ENCODE measurements at places on chromosomes 5 and 9.
A peak's percentile ranks its signal among the peaks of the same experiment; 100 is the strongest.

DNA sequence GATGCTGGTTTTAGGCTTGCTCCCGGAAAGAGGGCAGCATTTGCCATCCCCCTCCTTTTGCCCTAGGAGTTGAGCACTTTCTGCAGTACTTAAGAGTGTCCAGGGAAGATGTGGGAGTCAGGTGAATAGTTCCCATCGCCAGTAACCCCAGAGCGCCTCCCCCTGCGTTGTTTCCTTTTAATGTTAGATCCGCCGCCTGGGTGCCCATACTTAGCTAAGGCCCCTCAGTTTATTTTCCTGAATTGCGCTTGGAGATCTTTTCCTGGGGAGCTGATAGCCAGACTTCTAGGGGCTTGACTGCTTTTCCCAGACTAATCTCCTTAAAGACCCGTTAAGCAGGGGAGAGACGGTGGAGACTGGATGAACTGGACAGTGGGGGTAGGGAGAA is 377 bp upstream of the PCDHAC2 start:
- no peak for DNase-seq

DNA sequence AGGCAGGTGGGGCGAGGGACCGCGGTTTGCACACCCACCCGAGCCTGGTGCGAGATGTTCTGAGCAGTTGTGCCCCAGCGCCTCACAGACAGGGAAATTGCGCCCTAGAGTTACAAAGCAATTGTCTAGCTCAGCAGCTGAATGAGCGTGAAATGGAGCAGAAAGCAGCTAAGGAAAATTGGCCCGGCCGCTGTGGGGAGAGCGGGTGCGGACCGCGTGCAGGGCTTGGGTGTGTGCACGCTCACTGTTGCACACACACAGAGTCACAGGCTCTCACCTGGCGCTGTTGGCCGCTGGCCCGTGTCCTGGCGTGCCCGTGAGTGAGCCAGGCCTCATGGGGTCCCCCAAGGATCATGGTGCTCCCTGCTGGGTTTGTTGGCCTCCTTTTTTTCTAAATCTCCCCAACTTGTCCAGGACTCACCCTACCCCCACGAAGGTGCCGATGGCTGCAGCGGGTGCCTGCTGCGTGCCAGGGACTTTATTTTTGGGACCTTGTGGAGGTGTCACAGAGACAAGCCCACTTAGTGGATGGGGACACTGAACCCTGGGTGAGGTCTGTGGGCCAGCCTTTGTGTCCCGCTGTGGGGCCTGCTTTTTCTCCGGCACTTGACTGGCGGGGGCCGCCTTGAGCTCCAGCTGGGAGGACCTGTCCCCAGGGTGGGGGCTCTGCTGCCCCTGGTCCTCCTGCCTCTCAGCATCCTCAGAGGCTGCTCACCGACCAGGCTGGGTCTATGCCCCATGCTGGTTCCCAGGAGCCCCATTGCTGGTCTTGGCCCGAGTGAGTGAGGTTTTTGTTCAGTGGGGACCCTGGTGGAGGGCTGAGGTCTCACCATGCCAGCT is 5.2 kb downstream of the RXRA start:
- no peak for DNase-seq

DNA sequence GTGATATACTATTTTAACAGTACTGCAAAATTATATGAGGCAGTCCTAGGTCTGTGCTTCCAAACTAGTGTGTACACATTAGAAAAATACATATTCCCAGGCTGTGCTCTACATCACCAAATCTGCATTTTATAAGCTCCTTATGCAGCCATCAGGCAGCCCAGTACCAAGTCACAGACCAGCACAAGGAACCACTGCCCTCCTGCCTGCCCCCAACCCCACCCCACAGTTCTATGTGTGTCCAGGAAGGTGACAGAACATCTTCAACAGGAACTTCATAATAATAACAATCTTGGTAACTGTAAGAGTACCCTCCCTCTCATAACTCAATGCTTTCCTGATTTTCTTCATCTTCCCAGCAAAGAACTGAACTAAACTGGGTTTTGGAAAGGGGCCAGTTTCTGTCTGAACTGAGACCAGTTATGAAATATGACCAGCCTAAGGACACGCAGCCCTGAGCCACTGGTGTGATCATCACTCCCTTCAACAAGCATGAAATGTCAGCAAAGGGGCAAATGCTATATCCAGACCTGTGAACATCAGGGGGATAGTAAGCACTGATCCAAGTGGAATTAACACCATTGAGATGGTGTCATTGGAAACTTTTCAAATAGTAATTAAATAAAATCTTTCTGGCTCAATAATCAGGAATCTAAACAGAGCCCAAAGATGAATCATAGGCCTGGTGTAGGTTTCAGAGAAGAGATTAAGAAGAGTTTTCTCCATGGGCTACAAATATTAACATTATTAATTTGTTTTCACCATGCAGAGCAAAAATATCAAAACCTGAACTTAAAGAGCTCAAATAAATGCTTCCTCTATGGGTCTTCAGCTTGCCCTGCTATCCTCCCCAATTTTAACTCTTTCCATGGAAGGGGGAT is 82.1 kb downstream of the DPYSL3 start:
- DNase-seq = no peak

DNA sequence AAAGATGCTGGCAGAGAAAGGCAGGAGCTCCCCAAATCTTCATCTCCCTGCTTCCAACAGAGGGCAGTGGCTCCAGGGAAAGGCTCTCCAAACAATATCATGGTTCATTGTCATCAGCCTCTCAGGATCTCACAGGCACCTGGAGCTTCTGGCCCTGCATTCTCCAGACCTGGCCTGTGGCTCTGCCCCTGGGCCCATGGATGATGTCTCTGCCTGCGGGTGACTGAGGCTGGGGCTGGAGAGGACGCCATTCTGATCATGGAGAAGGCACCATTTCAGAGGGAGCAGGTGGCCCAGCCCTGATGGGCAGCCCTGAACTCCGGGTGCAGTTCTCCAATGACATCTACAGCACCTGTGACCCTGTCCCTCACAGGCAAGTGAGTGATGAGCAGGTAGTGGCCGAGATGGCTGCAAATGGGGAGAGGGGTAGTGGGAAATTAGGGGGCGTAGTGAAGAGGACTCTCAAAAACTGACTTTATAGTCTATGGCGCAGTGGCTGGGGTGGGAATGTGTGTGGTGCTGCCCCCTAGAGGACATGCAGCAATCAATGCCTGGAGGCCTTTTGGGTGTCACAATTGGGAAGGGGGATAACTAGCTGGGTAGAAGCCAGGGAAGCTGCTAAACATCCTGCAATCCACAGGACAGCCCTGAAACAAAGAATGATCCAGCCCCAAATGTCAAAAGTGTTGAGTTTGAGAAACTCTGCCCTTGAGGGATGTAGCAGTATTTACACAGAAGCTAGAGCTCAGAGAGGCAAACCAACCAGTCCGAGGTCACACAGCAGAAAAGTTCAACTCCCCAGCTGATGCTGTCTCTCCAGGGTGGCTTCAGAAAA is 3.2 kb downstream of the SH3PXD2B start:
- peak; percentile 66 for DNase-seq
